NCI-H1930 (cell line): ENCODE measurements at places on chromosomes 2 and 18.

GRCh38 chr2:73975731-73976130 is 9.0 kb upstream of the TET3 start:
- DNase-seq = no peak

DNA sequence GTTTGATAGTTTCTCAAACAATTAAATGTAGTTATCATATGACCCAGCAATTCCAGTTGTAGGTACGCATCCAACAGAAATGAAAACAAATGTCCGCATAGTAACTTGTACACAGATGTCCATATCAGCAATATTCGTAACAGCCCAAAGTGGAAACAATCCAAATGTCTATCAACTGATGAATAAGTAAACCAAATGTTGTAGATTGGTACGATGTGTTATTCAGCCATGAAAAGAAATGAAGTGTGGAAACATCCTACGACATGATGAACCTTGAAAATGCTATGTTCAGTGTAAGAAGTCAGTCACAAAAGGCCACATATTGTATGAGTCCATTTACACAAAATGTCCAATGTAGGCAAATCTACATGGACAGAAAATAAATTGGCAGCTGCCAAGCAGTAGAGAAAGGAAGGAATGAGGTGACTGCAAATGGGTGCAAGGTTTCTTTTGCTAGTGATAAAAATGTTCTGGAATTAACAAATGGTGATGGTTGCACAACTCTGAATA is 26.9 kb downstream of the GAREM1 start:
- no peak for DNase-seq

DNA sequence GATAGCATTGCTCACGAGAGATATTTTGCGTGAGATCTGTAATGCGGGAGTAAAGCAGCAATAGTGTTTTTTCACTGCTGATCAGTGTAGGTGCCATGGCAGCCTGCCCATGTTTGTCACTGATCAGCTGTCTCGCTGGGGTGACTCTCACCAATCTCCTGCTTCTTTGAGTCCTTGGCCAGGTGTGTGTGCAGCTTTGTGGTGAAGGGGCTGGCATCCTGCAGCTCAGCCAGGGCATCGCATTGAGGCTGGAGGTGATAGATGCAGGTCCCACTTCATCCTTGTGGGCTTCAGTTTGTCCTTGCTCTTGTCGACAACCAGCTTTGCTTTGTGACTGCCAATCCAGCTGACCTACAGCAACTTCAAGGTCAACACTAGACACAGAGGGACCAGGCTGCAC is 258.3 kb upstream of the CXCR4 start:
- DNase-seq = no peak

DNA sequence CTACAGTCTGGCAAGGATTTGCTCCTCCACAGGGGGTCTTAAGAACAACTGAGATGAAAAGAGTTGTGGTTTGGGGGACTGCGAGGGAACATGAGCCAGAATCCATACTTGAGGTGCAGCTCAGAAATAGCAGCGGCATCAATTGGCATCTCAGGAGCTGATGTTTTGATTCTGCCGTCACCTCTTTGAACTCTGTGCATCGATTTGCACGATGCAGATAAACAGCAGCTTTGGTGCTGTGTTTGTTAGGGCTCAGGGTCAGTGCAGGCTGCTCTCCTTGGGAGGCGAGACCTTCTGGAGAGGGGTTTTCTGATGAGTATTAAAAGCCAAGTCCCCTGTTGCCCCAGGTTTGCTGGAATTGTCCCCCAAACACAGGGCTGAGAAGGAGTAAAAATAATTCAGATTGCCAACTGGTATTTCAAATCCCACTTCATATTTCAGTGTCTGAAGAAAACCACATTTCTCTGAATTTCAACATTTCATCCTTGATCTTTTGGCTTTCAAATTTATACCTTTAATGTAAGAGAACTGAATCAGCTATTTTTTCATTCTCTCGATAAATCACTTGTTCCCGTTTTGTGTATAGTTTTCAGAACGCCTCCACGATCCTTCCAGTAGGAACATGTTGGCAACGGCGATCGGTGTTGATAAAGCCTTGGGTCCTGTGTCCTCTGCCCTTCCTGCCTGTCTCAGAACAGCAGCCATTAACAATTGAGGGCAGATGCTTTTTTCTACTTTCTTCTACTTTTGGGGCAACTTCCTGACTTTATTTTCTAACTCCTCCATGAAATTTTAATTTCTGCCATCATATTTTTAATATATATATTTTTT is 65.0 kb downstream of the RAB31 start:
- no peak for DNase-seq

DNA sequence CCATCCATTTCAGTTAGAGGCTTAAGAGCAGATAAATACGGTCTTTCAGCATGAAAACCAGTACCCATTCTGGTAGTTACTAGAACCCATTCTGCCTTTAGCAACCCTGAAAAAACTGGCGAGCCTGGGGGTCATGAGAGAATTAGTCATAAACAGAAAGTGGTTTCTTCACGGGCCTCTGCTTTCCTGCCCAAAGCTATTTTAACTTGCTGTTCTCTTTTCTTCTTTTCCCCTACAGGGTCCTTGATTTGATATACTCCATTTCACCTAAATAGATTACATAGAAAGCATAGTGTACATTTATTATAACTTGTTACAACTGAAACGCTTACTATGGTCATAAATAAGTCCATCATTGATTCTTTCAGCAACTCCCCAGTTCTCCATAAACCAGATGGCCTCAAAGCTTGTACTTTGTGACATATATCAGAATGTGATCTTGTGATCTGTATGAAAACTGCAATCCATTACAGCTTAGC is 48.3 kb downstream of the WDFY1 start:
- DNase-seq = no peak

DNA sequence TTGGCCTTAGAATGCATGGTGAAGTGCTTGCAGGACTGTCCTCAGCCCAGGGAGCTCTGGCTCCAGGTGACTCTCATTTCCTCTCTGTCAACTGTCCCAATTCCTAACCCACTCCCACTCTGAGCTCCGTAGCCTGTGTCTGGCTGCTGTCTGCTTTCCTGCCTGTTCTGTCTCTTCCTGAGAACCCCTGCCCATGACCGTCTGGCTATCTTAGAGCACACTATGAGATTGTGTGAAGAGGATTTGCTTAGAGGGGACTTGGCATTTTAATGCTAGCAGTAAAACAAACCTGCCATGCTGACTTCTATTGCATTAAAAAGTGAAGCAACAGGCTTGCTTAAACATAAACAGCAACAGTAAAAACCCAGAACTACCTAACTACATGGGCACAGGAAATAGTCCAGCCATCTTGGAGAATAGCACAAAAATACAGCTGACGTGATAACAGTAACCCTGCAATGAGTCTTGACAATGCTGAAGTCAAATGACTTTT is 234.7 kb downstream of the PRKCE start:
- DNase-seq = no peak

DNA sequence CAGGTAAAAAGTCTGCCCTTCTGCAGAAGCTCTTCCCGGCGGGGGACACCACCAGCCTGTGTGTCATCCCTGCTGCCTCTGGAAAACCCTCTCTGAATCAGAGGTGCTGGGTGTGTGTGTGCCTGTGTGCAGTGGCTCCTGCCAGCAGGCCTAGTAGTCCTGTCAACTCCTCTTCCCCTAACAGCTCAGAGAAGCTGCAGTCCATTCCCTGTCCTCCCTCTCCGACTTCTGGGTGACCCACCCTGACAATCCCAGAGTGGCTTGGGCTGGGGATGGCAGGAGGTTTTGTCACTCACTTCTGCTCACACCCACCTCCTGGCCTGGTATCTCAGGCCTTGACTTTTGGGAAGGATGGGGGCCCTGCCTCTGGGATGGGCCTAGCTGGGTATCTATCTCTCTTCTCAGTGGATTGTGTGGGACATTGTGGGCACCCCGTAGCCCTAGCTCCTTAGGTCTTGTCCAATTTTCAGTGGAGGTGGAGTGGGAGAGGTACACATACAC is 2.3 kb downstream of the WNT10A start:
- DNase-seq = no peak

GRCh38 chr2:220188031-220188430 is 560.6 kb downstream of the SLC4A3 start:
- no peak for DNase-seq
